T-cell (primary cell): ENCODE measurements at places on chromosomes 2 and 18. TPM values are rescaled to one million over a fixed set of nuclear protein-coding genes. Genes with fewer than 3 reads are reported as not detected.

Gene SYT4
- total RNA-seq = 0.23 TPM

Gene TNFRSF11A
- total RNA-seq = 1.2 TPM

Gene ELP2
- total RNA-seq = 117 TPM

Gene KLF7
- total RNA-seq = 56.8 TPM

Gene CNDP1
- 0.76 TPM for total RNA-seq

Gene MRPL33
- 29.7 TPM for total RNA-seq

Gene PXDN
- total RNA-seq = 2.6 TPM

Gene GATA6
- 0.13 TPM for total RNA-seq

Gene AGXT
- total RNA-seq = not detected

Gene IFT172
- 17.3 TPM for total RNA-seq

- no peak for DNase-seq
Observed at GRCh38 chr2:163732727-163733126, 3.1 kb downstream of the FIGN start.

DNA sequence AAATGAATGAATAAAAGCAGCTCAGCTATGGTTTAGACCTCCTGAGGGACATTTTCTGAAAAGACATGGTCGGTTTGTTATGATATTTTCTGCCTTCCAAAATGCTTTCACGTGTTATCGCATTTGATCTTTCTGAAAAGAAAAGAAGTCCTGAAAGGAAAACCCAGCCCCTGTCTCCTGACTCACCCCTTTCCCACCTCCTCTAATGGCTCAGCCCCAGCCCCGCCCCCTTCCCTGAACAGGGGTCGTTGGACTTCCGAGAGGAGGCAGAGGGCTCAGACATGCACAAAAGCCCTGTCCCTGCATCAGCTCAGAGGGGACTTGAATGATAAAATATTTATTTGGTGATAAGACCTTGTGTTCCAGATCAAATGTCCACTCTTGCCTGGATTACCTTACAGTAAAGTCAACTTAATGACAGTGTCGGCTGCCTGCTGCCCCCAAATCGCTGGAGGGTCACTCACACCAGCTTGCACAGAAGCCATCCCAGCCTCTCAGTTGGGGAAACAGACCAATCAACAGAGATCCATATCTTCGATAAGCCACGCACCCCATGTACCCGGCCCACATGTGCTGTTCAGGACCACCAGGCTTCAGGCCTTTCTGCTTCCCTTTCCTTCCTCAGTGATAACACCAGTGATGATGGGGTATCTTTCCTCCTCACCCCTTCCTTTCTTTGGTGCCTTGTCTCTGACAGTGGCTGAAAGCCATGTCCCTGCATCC lies 69.6 kb downstream of the CLHC1 start:
- no peak for DNase-seq

DNA sequence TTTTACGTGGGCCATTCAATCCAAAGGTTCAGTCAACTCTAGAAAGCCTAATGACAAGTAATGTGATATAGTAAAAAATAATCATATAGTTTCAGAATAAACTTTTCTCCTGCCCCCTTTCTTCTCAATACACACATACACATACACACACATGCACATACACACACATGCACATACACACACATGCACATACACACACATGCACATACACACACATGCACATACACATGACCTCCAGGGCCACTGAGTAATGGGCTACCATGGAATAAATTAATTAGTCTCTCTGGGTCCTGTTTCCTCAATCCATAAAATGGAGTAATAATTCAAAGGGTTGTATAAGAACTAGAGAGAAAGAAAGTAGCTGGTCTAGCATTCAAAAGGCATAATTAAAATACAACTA lies 5.4 kb upstream of the TRIB2 start:
- no peak for DNase-seq

DNA sequence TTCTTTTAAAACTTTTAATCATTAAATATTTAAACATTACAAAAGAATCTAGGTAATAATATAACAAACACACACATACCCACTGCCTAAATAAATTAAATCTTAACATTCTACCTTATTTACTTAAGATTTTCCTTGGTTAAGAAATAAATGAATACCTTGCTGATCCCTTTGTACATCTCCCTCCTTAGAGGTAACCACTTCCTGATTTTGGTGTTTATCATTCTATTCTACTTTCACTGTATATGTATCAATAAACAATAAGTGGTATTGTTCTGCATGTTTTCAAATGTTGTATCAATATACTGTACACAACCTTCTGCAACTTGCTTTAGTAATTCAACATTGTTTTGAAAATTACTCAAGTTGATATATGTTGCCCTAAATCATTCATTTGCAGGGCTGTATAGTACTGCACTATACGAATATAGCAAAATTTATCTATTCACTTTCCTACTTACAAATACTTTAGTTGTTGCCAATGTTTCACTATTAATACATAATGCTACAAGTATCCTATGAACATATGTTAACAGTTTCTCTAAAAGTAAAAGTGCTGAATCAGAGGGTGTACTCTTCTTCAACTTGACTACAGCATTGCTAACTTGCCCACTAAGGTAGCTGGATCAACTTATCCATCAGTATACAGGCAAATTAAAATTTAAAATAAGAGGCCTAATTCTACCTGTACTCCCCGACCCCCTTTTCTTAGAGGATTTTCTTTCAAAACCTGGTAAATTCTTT lies 65.8 kb downstream of the MEMO1 start:
- DNase-seq = no peak

DNA sequence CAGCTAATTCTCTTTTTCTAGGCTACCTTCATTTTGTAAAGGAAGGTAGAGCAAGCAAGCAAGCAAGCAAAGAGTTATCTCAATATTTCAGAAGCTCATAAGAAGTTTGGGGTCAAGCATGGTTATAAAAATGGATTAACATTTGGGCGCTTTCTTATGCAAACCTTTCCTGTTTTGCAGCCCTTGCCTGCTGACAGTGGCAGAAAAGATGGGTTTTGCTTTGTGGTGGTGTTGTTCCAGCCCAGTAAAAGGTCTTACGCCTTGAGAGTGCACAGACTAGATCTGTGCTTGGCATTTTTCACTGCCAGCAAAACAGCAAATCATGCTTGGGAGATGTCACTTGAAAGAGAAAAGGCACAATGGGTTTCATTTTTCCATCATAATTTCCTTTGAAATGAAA lies 1320.6 kb upstream of the CELF4 start:
- no peak for DNase-seq

GRCh38 chr2:145154731-145155130 lies 634.8 kb upstream of the ZEB2 start:
- DNase-seq = no peak

- DNase-seq = no peak
Observed at GRCh38 chr18:8011906-8012305, 444.8 kb downstream of the PTPRM start.

DNA sequence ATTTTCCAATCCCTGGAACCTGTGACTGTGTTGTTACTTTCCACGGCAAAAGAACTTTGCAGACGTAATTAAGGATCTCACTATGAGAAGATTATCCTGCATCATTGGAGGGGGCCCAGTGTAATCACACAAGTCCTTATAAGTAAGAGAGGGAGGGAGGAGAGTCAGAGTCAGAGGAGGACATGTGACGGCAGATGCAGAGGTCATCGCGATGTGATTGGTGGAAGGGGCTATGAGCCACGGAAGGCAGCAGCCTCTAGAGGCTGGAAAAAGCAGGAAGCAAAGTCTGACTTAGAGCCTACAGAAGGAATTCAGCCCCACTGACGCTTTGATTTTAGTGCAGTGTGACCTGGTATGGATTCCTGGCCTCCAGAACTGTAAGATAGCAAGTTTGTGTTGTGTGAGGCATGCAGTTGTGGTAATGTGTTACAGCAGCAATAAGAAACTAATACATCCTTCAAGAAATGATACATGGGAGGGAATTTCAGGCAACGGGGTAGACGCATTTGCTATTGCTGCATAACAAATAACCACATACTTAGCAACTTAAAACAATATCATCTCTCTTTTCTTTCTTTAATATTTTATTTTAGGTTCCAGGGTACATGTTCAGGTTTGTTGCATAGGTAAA lies 112.7 kb upstream of the SERPINE2 start:
- DNase-seq = no peak

DNA sequence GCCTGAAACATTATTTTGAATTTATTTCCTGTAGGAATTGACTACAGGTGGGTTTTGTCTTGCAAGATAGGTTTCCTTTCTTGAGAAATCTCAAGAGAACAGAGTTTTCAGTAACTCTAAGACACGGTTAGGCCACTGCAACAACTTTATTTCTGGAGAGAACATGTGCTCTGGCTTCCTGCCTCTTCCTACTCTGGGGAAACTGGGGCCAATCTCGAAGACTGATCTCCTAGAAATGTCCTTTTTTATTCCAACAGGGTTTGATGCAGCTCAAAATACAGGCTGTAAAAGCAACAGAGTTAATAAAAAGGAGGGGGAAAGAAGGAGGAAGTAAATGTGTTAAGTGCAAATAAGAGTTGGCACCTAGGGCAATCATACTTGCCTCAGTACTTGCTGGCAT lies 4.0 kb upstream of the SLC20A1 start:
- no peak for DNase-seq

DNA sequence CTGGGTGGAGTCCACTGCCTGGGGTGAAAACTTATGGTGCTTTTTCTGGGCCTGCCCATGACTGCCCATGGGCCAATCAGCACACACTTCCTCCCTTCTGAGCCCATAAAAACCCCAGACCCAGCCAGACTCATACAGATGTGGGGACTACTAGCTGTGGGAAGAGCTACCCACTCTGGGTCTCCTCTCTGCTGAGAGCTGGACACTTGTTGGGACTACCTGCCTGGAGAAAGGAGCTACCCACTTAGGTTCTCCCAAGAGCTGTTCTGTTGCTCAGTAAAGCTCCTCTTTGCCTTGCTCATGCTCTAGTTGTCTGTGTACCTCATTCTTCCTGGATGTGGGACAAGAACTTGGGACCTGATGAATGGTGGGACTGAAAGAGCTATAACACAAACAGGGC lies 119.6 kb upstream of the SLC38A11 start:
- no peak for DNase-seq

DNA sequence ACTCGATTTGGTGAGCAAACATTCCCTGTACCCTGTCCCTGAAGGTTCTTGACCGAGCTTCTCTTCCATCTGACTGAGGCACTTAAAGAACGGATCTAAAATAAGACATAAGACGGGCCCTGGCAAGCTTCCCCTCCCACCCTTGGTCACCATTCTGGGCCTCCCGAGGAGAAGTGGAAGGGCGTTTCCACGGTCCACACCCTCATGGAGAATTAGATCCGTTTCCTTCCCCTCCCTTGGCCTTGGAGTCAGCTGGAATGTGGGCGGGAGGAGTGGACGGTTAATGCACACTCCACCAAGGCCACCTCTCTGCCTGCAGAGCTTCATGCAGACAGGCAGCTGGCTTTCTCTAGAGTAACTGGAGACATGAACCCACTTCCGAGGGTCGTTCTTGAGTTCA lies 257.3 kb upstream of the APCDD1 start:
- no peak for DNase-seq

GRCh38 chr2:25794544-25795276 lies 83.6 kb downstream of the ASXL2 start:
- no peak for DNase-seq

DNA sequence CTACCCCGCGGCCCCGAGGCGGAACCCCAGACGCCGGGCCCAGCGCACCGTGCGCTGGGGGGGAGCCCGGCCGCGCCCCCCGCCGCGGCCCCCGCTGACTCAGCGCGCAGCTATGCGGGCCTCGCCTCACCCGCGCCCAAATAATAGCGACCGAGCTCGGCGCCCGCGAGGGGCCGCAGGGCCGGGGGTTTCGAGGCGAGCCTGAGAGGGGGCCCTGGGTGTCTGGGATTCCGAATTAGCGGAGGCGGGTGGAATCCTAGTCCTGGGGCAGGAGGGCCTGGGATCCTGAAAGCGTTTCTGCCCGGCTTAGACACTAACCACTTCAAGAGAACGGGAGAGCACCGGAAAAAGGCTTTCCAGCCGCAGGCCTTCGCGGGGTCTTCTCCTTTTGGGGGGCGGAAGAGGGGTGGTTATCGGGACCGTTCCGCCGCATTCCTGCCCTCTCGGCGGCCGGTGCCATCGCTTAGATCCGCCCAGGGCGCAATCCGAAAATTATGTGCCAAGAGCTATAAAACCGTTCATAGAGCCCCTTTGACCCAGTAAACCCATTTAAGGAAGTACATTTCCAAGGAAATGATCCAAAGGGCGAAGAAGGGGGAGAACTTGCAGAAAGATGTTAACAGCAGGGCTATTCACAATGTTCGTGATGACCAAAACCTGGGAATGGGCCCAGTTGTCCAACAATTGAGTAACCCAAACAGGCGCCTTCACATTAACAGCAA lies 681 bp upstream of the ROCK2 start:
- DNase-seq = no peak

- DNase-seq = no peak
Observed at GRCh38 chr2:194100201-194100600, 1556.8 kb upstream of the SLC39A10 start.

- DNase-seq = no peak
Observed at GRCh38 chr2:74585406-74586185, 31.1 kb downstream of the DOK1 start.

DNA sequence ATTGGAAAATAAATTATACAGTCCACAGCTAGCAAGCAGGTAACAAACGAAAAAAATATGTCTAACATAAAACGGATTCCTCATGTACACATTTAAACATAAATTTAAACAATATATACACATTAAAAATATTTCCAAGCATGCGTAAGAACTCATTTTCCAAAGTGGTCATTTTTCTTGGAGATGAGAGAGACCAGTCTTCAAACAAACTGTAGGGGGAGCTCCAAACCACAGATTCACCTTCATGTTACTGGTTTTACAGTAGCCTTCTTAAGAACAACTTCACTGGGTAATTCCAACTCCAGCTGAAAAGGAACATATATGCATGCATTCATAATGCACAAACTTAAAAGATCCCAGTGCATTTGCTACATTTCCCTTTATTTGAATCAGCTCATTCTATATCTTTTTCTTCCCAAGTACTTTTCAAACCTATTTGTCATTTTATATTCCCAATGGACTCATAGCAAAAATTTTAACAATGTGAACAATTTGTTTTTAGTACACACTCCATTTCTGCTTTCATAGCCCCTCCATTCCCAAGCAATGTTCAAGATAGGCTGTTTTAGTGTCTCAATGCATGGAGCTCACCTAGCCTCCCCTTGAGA lies 4.7 kb upstream of the STAMBP start:
- no peak for DNase-seq

DNA sequence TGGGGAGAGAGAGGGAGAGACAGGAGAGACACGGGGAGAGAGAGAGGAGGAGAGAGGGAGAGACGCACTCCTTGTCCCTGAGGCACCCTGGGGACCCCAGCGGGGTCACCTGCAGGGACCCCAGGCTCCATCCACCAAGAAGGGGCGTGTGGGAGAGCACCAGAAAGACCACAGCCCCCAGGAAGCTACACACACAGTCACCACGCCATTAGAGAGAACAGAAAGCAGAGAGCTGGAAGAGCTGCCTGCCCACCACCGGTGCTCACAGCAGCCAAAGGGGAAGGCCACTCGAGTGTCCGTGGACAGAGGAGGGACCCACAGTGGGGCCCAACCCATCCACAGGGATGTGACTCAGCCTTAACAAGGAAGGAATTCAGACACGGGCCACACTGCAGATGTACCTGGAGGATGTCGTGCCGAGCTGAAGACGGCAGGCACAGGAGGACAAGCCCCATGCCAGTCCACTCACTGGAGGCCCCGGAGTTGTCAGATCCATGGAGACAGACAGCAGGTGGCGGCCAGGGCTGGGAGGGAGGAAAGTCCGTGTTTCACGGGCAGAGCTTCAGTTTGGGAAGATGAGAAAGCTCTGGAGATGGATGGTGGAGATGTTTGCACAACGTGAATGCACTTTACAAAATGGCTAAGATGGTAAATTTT lies 11.5 kb upstream of the NFATC1 start:
- no peak for DNase-seq

GRCh38 chr2:165667375-165667774 lies 126.7 kb downstream of the GALNT3 start:
- no peak for DNase-seq
